Tongue (tissue), 3 donors: ENCODE measurements at places on chromosomes 7 and 10. TPM values are rescaled to one million over a fixed set of nuclear protein-coding genes. Genes with fewer than 3 reads are reported as not detected.

Gene YWHAG
- total RNA-seq: 142 TPM

Gene SFRP4
- total RNA-seq: 49.5 TPM

Gene HTR5A
- not detected for total RNA-seq

Gene C10orf53
- not detected for total RNA-seq

Gene MYPN
- total RNA-seq: 92.0 TPM

Gene STAG3
- total RNA-seq: 0.72 TPM

Gene NUTM2E
- 0.41 TPM for total RNA-seq

Gene GFRA1
- 122 TPM for total RNA-seq

Gene GDF10
- 32.6 TPM for total RNA-seq

Gene PPP2R2D
- total RNA-seq: 39.6 TPM

Gene ZNF239
- total RNA-seq: 6.6 TPM

Gene TMEM225B
- total RNA-seq: not detected

Gene OR2A12
- total RNA-seq: not detected

Gene HOXA10
- total RNA-seq: not detected

Gene ASZ1
- total RNA-seq: not detected
